Activated T-cell treated with anti-CD3 and anti-CD28 coated beads, Interleukin-2, amount 50 U/mL, for 4 hours (primary cell): ENCODE measurements at places on chromosomes 7 and 10.

GRCh38 chr10:64090865-64091264 lies 569.7 kb downstream of the REEP3 start:
- no peak for DNase-seq

DNA sequence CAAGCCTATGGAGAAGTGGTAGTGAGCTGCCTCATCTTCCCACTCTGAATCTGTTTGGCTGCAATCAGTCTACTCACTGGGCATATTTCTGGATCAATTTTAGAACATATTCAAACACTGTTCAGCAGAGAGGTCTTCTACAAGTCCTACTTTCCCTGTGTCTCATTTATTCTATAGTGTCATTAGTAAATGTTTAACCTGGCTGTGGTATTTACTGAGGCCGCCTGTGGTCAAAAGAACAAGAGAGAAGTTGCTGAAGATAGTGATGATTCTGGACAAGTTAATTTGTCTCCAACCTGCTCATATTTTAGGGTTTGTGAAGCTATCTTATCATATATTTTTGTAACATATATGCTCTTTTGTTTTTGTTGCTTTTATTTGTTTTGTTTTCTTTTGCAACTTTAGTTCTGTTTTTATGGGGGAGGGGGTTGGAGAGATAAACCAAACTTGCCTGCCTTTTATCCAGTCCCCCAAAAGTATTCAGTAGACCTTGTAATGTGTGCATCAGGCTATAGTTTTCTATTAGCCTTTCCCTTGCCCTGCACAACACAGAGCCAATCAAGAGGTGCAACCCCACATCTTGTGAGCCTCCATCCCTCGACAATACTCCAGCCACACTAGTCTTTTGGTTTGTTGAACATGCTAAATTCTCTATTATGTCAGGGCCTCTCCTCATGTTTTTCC lies 362.8 kb upstream of the MBL2 start:
- DNase-seq = no peak

DNA sequence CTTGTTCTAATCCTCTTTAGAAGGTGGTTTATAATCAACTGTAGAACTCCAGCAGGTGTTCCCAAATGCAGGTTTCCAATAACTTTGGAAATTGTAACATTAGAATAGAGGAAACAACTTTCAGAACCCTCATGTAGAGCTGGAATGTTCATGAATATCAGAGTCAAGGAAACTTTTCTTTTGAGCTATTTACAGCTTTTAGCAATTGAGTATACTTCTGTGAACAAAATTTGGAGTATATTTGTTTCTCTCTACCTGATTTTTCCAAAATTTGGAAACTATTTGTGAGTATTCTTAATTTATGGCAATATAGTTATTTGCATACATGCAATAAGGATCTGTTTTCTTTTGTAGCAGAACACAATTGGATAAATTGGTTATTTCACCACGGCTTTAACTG lies 2.8 kb upstream of the CFAP43 start:
- DNase-seq = no peak

DNA sequence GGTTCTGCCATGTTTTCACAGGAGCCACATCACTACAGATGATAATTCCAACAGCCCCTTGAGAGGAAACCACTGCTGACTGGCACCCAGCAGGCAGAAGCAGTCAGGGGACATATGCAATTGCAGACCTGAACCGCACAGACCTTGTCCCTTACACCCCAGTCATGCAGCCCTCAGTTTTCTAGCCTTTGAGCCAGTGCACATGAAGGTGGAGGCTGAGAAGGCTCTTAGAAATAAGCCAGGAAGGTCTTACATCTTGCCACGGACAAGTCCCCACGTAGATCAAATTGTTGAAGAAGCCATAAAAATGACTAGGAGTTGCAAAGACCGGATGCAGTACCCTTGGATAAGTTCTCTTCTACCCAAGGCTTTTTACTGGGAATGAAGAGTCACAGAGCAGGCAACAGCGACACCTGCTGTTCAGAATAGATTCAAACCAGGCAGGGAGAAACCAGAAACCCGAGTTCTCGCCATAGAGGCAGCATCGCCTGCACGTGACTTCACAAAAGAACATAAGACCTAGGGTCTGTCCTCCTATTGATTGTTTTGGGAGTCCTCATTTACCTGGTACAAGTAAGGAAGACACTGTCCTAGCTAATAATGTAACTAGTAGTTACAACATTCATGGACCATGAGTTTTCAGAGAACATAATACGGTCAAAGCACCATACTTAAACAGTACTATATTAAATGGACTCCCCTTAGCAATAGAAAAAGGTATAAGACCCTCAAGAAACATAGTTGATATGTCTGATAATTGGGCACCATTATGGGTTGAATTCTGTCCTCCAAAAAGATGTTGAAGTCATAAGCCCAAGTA lies 11.1 kb downstream of the STEAP1B start:
- peak; percentile 46 for DNase-seq
